AG04449 (cell line): ENCODE measurements at places on chromosomes 4 and X.

GRCh38 chr4:99552872-99553271 is 11.0 kb downstream of the TRMT10A start:
- no peak for DNase-seq

GRCh38 chr4:52260514-52261210 is 209.6 kb downstream of the SPATA18 start:
- no peak for DNase-seq

DNA sequence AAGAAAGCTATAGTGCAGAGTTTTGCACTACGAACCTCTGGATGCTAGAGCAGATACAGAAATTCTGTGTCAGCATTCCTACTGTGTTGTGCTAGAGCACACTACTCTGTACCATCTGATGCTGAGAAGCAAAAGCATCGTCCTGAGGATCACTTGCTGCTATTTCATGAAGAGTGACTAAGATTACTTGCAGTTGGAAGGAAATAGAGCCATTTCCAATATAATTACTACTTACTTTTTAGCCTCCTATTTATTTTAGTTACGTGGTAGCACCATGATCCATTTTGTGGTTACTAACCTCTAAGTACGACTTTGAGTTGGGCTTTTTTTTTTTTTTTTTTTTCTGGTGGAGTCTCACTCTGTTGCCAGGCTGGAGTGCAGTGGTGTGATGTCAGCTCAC is 226.7 kb downstream of the PALLD start:
- no peak for DNase-seq

- no peak for DNase-seq
Observed at GRCh38 chr4:7632341-7632740, 197.6 kb upstream of the PSAPL1 start.

DNA sequence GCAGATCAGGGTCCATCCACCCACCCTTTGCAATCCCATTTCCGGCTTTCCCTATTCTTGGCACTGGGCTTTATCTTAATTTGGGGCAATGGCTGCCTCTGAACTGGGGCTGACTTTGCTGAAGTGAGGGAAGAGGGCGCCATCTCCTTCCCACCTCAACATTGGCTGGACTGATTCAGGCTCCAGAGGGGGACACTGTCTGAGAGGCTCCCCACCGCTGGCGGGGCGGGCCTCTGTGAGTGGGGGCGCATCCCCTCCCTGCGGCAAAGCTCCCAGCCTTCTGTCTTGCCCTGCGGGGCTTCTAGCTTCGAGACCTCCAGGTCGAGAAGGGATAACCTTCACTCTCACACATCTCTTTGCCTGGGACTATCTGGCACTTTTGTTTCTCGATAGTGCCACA is 85.8 kb downstream of the PHKA2 start:
- DNase-seq: no peak

GRCh38 chr4:21641696-21642095 is 306.9 kb downstream of the KCNIP4 start:
- DNase-seq: no peak

- no peak for DNase-seq
Observed at GRCh38 chrX:65681810-65682209, 14.4 kb downstream of the MSN start.

DNA sequence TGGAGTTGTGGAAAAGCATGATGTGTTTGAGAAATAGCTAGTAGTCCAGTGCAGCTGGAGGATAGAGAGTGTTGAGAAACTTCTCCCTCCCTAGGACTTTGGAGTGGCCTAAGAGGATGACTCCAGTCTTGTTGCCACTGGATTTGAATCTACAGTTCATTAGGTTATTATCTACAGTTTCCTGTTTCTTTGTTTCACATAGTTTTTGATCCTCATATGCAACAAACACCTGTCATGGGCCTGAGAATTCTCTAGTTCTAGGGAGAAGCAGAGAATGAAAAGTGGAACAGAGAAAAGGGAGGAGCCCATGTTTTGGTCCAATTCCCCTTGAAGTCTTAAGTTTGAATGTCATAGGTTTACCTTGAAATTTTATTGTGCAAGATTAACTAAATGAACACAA is 73.6 kb upstream of the TBC1D9 start:
- no peak for DNase-seq

DNA sequence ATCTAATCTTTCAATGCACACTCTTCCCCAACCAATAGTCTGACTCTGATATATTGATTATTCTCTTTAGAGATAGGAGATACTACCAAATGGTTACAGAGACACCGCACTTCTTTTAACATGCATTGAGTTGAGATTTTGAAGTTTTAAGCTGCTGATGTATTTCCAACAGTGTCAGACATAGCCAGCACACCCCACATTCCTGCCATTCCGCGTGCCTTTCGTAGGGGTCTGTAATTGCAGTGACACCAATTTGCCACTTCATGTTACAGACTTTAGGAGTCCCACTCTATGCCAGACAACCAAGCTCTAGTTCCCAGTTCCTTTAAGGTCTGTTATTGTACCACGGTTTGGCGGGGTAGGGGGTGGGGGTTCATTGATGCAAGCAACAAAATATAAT is 618.2 kb upstream of the FRG1 start:
- DNase-seq: no peak

GRCh38 chr4:8761824-8762205 is 109.8 kb downstream of the HMX1 start:
- no peak for DNase-seq

- no peak for DNase-seq
Observed at GRCh38 chr4:87058356-87059073, 123.7 kb downstream of the AFF1 start.

- no peak for DNase-seq
Observed at GRCh38 chr4:119315036-119315435, 6.9 kb downstream of the FABP2 start.

- DNase-seq: peak; percentile 29
Observed at GRCh38 chr4:120977435-120977997, 55.0 kb upstream of the PRDM5 start.

- DNase-seq: no peak
Observed at GRCh38 chrX:84155938-84156337, 32.1 kb downstream of the RPS6KA6 start.

DNA sequence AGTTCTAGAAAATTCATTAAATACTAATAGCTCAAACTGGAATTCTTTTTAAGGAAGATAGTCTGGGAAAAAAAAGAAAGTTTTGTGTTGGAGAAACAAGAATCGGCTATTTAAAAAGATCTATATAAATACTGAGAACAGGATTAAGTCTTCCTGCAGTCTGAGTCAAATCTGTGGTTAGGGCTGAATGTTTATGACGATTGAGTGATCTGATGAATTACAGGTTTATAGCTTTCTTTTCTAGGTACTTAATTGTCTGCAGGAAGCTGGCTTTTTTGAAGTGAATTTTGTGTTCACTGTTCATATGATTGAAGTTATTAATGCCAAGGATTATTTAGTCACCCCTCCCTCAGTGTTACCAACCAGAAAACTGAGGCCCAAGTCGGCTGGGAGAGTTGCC is 42.2 kb downstream of the TLL1 start:
- DNase-seq: no peak

DNA sequence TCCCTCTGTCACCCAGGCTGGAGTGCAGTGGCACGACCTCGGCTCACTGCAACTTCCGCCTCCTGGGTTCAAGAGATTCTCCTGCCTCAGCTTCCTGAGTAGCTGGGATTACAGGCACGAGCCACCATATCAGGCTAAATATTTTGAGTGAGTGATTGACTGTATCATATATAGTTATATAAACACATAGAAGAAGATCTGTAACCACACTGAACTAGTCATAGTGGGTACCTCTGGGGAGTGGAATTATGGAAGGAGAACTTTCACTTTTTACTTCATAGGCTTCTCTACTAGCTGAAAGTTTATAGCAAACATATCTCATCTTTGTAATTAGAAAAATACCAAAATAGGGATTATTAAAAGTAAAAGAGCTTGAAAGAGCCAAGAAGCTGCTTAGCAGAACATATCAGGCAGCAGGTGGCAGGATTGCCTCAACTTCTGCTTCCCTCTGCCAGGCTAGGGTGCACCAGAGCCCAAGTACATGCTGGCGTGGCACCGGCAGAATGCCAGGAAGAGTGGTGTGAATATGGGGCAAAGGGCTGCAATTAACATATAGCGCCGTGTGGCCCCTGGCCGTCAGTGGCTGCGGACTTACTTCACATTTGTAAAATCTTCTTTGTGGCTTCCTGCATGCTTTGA is 39.5 kb upstream of the CD40LG start:
- no peak for DNase-seq

DNA sequence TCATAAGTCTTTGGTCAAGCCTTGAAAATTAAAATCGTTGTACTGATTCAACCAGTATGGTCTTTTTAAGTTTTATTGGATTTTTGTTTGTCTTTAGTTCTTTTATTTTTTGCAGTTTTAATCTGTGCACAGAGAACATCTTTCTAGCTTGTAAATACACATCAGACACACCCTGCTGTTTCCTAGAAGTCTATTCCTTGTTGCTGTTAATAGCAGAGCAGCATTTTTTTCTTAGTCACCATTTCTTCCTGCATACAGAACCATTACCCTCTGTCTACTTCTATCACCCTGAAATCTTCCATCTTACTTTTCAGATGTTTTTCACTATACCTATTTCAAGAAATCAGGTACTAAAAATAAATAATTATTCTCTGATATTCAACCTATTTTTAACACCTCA is 375.4 kb downstream of the GRID2 start:
- no peak for DNase-seq

GRCh38 chrX:137549073-137549472 is 16.9 kb upstream of the ZIC3 start:
- no peak for DNase-seq

DNA sequence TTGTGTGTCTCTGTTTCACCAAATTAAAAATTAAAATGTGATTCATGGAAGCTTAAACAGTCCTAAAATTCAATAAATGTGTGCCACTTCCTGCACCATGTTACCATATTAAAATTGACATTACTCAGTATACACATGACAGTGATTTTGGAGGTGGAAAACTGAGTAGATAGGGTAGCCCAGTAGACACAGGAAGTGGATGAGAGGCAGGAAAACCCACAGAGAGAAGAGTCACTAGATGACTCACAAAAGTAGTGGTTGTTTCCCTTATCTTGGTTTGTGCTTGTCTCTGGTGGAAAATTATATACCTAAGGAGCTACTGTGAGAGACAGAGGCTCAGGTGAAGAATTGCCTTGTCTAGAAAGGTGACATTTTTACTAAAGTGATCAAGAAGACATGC is 375.8 kb upstream of the CXorf51B start:
- no peak for DNase-seq

DNA sequence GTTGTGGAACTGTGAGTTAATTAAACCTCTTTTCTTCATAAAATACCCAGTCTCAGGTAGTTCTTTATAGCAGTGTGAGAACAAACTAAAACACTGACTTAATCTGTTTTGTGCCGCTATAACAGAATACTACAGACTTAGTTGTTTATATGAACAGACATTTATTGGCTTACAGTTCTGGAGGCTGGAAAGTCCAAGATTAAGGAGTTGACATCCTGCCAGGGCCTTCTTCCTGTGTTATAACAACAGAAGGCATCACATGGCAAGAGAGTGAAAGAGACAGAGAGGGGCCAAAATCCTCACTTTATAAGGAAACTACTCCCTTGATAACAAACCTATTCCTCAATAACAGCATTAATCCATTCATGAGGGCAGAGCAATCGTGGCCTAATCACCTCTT is 42.5 kb upstream of the KCNIP4 start:
- no peak for DNase-seq

DNA sequence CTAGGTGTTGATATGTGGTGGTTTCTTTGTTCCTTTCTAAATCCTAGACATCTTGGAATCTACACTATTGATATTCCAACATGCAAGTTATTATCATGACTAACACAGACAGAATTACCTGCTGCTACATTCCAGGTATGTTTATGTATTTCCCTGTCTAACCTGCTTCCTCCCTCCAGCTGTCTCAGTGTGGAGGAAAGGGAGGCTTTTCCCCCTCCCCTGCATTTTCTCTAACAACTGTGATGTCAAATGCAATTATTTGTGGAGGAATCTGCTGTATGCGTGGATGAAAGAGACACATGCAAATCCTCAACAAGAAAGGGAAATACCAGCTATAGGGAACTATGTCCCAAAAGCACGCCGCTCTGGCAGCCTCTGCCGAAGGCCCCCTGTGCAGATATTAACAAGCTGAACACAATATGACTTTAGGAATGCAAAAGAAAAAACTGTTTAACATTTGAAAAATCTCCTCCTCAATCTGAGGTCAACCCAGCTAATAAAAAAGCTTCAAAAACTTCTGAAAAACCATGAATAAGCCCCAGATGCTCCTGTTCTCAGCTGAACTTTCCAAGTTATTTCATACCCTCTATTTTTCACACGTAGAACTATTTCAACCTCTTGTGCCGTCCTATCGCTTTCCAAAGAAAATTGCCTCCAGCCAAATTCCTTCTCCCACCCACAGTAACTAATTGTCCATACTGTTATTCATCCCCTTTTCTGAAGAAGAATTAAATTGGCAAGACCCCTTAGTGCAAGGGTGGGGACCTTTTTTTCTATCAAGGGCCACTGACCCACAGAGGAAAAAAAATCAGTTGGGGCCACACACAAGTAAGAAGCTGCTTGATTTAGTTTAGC is 225.1 kb upstream of the GPC4 start:
- DNase-seq: no peak

DNA sequence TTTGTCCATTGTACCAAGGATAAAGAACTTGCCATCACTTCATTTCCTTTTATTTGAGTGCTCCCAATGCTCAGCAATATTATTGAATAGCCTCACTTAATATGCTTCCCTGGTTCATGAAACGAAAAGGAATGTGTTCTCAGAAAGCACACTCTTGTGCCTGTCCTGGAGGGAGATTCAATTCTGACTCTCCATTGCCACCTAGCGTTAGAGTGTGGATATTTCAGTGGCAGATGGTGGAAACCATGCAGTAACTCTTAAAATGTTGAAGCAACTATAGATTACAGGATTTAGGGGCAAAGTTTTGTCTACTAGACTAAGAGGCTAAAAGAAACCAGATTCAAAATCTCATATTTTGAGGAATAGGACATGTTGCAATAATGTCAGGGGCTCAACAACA is 36.0 kb downstream of the GAB3 start:
- no peak for DNase-seq

DNA sequence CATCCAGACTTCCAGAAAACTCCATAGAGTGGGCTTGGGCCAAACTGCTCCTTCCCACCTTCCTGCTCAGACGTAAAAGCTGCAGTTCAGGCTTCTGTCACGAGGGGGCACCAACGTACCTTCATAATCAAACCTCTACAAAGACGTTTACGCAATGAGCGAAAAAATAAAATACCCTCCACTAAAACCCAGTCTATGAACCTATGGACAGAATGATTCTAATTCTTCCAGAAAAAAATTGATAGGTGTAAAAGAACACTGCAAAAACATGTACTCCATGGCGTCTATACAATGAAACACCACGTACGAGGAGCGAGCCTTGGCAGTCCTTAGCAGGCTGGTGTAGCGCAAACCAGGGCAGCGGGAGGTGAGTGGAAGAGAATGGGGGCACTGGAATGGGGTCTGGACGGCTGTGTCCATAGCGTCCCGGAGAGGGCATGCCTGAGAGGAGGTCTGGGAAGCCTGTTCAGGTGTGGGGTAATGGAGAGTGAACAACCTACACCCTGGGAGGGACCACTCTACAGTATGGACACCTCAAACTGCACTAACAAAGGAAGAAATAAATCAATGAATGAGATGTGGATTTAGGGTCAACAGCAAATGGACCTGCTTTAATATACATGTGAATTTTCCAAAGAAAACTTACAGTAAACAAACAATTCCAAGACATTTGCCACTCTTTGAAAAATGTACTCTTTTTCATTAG is 14.4 kb upstream of the RAB40A start:
- no peak for DNase-seq
